ENCODE measurements at places on chromosomes 4 and X. TPM values are rescaled to one million over a fixed set of nuclear protein-coding genes. Genes with fewer than 3 reads are reported as not detected.

The XKRX gene
- total RNA-seq, result 2.2 TPM

GRCh38 chr4:23212558-23212957, 519.8 kb downstream of the GBA3 start:
- DNase-seq, result no peak

DNA sequence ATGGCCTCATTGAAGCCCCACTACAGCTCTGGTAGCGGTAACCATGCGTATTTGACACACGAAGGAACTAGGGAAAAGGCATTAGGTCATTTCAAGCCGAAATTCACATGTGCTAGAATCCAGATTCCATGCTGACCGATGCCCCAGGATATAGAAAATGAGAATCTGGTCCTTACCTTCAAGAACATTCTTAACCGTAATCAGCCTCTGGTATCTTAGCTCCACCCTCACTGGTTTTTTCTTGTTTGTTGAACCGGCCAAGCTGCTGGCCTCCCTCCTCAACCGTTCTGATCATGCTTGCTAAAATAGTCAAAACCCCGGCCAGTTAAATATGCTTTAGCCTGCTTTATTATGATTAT, 876 bp downstream of the HPRT1 start:
- no peak for DNase-seq

GRCh38 chr4:2797545-2798305, 4.8 kb downstream of the SH3BP2 start:
- peak; percentile 35 for DNase-seq

The DIPK2B gene
- not detected for total RNA-seq

The CEP135 gene
- total RNA-seq, result 24.7 TPM

DNA sequence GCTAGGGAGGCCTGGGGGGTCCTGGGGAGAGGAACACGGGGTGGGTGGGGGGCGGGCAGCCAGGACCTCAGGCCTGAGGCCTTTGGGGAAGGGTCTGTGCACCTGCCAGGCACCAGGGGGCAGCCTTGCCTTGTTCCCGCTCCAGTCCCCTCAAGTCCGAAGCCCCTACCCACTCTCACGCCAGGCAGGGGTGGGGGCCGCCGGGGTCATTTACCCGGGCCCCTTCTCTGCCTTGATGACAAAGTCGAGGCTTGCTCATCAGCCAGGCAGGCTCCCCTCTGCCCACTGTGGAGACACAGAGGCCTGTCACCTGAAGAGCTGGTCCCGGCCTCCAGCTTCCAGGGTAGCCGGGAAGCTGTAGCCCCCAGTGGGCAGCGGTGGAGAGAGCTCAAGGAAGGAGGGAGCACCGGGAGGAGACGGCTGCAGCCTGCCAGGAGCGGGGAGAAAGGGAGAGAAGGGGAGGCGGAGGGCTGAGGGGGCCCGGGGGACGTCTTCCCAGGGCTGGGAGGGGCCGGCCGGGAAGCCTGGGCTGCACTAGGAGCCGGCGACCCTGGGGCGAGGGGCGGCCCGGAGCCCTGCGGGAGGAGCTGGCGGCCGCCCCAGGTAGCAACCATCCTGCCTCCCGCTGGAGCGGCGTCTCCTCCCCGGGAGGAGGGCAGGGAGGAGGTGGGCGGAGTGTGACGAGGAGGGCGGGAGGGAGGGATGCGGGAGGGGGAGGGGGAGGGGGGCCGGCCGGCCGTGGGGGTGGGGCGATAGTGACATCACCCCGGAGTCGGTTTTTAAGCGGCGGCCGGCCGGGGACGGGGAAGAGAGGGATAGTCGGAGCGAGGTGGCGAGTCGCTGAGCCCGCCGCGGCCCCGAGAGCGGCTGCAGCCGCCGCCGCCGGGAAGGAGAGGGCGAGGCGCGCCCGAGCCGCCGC, at the start of gene SLC6A8:
TSS of gene SLC6A8 (plus strand) at position 806 of the 919 bp plus-strand sequence. CDS start 649 bp downstream, outside the sequence.
- DNase-seq, result peak; percentile 34

- DNase-seq, result no peak
Measured at GRCh38 chrX:12567857-12568256, 223.4 kb upstream of the PRPS2 start.

DNA sequence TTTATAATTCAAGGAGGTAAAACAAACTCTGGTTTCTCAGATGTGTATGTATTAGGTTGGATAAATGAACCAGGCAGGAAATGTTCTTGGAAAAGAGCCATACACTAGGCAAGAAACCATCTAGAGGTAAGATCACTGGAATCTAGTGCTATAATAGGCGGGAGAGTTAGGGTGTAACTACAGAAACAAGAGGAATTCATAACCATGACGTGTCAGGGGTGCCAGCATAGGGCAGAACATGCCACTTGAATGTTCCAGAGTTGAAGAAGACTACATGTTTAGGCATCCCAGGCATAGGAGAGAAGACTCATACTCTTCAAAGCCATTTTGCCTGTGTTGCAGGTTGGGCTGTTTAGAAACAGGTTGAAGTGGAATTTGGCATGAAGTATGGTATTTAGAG, 198.7 kb downstream of the CCNG2 start:
- no peak for DNase-seq

The AVPR2 gene
- total RNA-seq, result not detected

The N4BP2 gene
- total RNA-seq, result 6.0 TPM

DNA sequence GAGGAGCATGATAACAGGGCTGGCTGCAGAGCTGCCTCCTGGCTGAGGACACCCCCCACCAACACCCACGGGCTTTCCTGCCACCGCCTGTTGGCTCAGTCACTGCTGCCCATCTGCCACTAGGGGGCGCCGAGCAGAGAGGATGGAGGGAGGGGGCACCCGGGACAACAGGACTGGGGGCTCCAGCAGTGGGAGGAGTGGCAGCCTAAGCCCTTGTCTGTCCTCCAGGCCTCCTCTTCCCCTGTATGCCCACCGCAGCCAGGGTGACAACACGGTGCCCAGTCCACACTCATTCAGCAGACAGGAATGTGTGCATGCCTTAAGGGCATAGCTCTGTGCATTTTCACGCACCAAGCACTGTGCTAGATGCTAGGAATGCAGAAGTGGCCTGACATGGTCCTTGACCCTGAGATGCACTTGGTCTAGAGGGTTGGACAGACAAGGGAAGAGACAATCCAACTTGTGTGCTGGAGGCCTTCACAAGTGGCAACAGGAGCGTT, 149.9 kb downstream of the AMMECR1 start:
- DNase-seq, result no peak

The ERCC6L gene
- 0.91 TPM for total RNA-seq

The ZRSR2 gene
- total RNA-seq, result 19.8 TPM

DNA sequence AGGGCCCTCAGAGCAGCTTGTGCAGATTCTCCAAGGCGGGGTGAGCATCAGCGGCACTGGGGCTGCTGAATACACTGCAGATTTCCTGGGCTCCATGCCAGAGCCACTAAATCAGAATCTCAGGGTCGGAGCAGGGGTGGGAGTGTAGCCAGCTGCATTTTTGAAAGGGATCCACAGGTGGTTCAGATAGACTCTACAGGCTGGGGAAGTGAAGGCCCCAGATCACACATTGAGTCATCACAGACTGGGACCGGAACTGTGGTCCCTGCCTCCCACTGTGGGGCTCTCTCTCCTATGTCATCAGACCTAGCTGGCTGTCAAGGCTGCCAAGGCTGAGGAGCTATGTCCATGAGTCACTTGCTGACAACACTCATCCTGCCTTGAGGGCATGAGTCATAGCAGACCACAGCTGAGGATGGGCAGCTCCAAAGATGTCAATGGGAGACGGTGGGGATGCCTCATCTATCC, 162.3 kb upstream of the MAMLD1 start:
- DNase-seq, result peak; percentile 15

- DNase-seq, result no peak
Measured at GRCh38 chr4:130074096-130074495, 978.1 kb downstream of the C4orf33 start.

- no peak for DNase-seq
Measured at GRCh38 chr4:128163177-128164117, 102.3 kb downstream of the LARP1B start.

- peak; percentile 20 for DNase-seq
Measured at GRCh38 chr4:76897536-76898384, at the start of gene SOWAHB. Gene SOWAHB (minus strand): TSS chr4:76898144. CDS start chr4:76897849, 295 bp downstream.

The ARHGAP4 gene
- total RNA-seq, result 151 TPM

GRCh38 chr4:15003401-15003890, 1.2 kb downstream of the CPEB2 start:
- DNase-seq, result peak; percentile 69

The NHSL2 gene
- total RNA-seq, result 0.29 TPM

- no peak for DNase-seq
Measured at GRCh38 chr4:82745173-82745842, 53.3 kb downstream of the SCD5 start.

DNA sequence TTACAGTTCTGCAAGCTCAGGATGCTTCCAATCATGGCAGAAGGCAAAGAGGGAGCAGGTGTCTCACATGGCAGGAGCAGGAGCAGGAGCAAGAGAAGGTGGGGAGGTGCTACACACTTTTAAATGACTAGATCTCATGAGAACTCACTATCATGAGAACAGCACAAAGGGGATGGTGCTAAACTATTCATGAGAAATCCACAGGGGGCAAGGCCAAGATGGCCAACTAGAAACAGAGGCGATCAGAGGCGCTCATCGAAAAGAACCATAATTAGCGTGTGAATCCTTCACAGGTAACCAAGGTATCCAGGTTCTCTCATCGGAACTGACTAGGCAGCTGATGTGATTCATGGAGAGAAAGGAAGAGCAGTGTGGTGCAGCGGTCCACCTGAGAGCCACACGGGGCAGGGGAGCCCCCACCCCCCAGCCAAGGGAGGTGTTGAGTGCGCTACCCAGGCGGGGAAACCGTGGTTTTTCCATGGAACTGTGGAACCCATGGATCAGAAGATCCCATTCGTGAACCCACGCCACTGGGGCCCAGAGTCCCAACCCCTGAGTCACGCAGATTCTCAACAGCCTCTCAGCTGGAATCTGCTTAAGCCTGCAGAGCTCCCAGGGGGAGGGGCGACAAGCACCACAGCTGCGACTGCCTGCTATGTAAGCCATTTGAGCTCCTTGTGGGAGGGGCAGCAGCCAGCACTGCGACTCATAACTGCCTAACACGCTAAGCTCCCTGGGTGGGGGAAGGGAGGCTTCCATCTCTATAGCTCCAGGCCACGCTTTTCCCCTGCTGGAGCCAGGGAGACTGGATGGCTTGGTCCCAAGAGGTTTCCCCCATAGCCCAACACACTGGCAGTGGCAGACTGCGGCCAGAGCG, 46.7 kb downstream of the FGF16 start:
- DNase-seq, result no peak

- DNase-seq, result no peak
Measured at GRCh38 chr4:152488246-152488645, 47.6 kb downstream of the FBXW7 start.

The VCX2 gene
- total RNA-seq, result not detected

The MAOB gene
- total RNA-seq, result not detected

DNA sequence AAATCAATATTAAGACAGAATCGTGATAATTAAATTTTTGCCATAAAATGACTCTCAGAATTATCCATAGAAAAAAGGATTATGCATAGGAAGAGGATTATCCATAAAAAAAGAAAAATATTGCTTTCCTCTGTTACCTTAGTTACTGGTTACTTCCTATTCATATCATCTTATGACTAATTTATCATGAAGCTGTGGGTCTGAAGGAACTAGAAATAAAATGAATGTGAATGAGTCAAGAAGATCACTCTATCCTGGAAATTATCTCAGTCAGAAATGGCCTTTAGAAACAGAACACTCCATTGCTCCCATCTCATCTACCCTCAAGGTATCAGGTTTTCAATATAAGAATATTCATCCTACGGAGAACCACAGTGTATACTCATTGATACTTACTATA, 19.4 kb downstream of the RPS6KA6 start:
- DNase-seq, result no peak

DNA sequence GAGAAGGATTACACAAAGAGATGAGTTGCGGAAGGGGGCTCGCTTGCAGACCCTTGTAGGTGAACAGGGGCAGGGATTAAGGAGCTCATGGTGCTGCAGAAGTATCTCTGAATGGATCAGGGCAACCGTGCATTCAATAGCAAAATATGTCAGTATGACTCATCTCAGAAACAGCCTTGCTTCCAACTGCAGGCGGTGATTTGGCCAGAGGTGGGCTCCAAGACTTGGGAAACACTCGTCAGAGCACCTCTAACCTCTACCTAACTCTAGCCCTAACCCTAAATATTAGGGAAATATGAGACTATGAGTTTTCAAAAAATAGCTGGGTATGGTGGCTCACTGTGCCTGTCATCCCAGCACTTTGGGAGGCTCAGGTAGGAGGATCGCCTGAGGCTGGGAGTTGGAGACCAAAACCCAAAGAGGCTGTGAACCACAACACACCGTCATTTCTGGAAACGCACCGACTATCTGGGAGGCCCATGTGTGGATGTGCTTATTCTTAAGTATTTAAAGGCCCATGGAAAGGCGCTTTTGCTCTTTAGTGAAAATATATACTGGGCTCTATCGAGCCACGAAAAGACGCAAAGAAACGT, 102.6 kb downstream of the DHRSX start:
- no peak for DNase-seq

The S100P gene
- not detected for total RNA-seq

- DNase-seq, result no peak
Measured at GRCh38 chrX:19563746-19564145, 48.4 kb upstream of the MAP3K15 start.

- DNase-seq, result no peak
Measured at GRCh38 chr4:18840481-18840880, 818.9 kb upstream of the LCORL start.

The GAGE12E gene
- not detected for total RNA-seq

GRCh38 chrX:103415528-103415927, 39.2 kb downstream of the BEX3 start:
- DNase-seq, result no peak

DNA sequence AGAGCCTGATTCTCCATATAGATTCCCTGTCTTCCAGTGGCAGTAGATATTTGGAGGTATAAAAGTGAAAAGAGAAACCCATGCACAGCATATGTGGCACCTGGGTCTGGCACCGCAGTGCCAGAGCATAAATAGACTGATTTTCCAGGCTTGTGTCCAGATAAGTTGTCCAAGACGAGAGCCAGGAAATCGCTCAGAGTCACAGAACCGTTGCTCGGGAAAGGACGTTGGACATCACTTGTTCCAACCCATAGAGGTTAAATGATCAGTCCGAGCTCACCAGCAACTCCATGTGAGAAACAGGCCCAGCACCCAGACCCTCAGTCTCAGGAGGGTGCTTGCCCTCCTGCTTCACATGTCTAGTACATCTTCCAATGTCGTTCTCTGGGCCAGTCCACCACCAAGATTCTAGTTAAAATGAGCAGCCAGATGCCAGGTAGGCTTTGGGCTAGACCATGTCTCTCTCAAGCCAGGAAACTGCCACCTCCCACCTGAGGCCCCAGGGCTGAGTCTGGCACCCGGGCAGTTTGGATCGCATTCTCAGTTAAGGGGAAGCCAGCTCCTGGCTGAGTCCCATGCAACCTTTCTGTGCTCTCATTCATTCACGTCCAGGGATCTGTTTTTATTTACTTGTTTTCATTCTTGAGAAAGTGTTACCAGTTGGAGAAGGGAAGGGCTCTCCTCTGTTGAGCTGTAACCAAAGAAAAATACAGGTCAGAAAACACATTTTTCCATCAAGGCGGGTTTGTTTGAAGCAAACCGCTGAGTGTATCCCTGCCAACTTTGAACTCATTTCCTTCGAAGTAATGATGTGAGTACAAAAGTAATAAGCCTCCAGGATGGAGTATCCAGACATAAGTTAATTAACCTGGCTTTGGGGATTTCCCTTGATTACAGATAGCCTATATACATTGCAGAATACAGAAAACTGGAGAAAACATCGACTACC, 91.7 kb downstream of the PHOX2B start:
- DNase-seq, result no peak

- no peak for DNase-seq
Measured at GRCh38 chr4:81634766-81635549, 163.3 kb upstream of the RASGEF1B start.

All from activated B cell treated with CpG ODN at 0.5 μM for 24 hours (primary cell).